ENCODE measurements at places on chromosomes 5 and 9. TPM values are rescaled to one million over a fixed set of nuclear protein-coding genes. Genes with fewer than 3 reads are reported as not detected.

DNA sequence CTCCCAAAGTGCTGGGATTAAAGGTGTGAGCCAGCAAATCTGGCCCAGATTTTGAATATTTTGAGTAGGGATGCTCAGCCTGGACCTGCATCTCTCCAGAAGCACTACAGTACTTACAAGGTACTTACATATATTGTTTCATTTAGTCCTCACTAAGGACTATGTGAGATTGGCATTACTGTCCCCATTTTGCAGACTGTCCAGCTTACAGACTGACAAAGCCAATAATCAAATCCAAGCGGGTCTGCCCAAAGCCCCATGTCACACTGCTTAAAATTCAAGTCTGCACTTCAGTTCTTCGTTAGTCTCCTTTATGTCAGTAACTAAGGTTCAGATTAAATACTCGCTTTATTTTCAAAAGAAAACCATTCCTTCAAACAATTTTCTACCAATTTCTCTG, 7.1 kb downstream of the MAPKAP1 start:
- no peak for DNase-seq

GRCh38 chr9:130895481-130896232, 955 bp downstream of the QRFP start:
- no peak for DNase-seq

DNA sequence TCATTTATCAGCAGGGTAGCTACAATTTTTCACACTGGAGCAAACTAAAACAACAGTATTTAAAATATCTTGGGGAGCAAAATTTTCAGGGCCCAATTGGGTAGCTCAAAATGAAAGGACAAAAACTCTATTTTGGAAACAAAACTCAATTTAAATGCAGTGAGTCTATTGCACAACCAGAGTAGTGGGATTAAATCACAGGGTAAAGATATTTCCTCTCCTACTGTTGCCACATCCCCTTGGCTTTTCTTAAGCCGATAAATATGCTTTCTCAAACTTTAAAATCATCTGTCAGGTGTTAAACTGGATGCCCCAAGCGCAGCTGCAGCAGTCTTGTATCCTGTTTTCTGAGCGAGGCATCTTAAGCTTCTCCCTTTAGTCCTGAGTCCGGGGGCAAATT, 1474.3 kb upstream of the CDH9 start:
- DNase-seq = no peak

- peak; percentile 38 for DNase-seq
Measured at GRCh38 chr5:65034029-65034812, 265.5 kb downstream of the CWC27 start.

DNA sequence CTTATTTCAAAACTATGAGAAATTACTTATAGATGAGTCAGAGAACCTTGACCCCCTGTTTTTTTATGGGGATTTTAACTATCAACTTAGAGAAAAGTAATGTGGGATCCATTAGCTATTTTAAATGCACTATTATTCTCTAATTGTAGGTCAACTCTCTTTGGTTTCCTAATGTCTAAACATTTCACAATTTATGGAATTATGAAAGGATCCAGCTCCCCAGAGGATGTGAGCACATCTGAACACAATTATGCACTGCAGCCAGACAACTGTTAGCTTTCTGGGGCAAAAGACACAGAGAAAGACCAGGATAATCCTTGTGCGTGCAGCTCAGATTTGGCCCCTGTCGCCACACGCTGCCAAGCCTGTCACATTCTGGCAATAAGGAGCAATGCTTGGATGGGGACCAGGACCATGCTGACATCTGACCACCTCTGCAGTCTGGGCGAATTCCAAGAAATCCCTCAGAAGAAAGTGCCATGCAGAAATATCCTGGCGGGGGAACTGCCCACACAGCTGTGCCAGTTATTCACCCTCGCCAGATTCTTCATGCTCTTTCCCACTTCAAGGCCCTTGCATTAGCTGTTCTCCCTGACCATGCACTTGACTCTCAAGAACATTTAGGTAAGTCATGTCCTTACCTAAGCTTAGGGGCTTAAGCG, 22.2 kb upstream of the CMBL start:
- no peak for DNase-seq

DNA sequence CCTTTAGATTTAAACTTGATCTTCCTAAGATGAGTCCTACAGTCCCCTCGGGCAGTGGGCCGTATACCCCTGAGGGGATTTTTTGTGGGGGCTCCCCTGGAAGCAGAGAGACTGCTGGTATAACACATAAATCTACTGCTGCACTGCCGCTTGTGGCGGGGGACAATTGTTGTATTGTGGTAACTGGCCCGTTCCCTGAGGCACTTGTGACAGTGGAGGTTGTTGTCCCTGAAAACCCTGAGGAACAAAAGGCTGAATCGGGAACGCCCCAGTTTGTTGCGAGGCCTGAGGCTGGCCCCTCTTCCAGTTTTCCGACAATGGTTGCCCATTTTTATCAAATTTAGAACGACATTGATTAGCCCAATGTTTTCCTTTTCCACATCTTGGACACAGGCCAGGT, 4.7 kb upstream of the TMEM141 start:
- DNase-seq = no peak

DNA sequence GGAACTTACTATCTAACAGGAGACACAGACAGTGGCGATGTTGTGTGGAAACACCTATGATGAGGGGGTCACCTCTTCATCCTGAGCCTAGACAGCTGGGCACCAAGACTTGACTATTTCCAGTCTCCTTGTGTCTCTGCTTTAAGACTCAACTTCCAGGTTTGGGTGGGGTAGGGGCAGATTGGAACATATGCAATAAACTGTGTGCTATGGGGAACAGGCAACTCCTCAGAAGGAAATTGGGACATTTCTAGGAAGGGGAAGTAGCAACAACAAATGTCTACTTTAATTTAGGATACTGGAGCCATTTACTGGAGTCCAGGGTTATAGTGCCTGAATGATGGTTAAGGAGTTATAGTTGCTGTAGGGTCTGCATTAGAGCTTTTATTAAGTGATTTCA, 57.3 kb downstream of the FGF18 start:
- DNase-seq = no peak

GRCh38 chr9:36788534-36788933, 215.8 kb downstream of the MELK start:
- no peak for DNase-seq

- no peak for DNase-seq
Measured at GRCh38 chr9:29741169-29741568, 2167.9 kb upstream of the C9orf72 start.

GRCh38 chr5:9063615-9064245, 482.1 kb downstream of the SEMA5A start:
- DNase-seq = no peak

DNA sequence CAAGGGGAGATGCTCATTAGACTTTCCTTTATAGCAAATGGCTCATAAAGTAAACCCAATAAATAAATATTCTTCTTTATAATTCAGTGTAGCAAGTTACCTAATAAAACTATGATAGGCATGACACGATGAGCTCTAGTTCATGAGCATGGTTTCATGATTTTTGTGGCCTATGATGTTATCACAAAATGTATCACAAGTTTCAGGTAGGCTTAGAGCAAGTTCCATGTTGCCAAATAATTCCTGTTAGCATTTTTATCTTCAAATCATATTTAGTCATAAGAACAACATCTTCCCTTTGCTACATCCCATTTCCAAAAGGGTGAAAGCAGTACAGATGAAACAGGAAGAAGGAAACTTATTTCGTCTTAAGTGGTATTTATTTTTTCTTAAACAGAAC, 200.2 kb downstream of the ENC1 start:
- DNase-seq = no peak

GRCh38 chr5:68543212-68543611, 327.7 kb downstream of the PIK3R1 start:
- DNase-seq = no peak

GRCh38 chr5:135308752-135309151, 90.3 kb downstream of the MACROH2A1 start:
- peak; percentile 41 for DNase-seq

GRCh38 chr5:37570597-37570996, 191.5 kb downstream of the WDR70 start:
- no peak for DNase-seq

DNA sequence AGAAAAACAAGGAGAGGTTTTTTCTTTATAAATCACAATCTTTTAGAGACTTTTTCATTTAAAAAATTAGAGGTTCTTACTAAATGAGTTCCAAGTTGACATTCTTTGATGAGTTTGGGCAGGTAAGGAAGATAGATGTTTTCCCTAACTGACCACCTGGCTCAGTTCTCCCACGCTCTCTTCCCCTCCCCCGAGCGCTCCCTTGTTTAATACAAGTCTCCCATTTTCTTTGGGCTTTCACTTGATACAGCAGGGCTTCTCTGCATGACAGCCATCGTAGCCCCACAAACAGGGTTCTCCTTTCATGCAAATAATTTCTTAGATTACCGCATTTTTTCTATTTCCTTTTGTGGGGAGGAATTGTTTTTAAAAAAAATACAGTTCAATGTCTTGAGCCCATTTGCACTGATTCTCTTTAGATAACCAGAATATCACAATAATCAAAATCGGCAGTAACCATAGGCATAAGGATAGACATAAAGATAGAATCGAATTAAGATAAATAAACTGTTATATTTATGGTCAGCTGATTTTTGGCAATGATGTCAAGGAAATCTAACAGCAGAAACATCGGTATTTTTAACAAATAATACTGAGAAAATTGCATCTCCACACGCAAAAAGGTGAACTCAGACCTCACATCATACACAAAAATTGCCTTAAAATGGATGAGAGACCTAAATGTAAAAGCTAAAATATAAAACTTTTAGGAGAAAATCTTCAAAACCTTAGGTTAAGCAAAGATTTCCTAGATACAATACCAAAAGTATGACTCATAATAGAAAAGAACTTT, 325.4 kb downstream of the PIK3R1 start:
- no peak for DNase-seq

- DNase-seq = no peak
Measured at GRCh38 chr5:128038643-128039042, 44.9 kb upstream of the SLC12A2 start.

DNA sequence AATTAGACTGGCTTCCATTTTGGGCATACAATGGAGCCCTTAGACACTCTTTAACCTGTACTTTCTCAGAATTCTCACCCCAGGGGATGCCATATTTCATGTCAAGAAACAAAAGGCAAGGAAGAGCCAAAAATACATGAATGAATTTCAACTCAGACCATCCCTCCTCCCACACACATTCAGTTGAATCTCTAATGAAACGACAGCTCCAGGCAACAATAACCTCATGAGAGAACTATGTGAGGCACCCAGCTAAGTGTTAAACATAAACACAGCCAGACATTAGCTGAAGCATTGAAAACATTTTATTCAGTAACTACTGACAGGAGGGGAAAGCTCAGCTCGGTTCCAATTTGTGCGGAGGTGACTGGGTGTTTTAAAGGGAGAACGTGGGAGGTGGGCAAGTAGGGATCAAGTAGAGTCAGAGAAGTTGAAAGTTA, 1359.1 kb upstream of the CDH9 start:
- DNase-seq = peak; percentile 92

- DNase-seq = no peak
Measured at GRCh38 chr5:61802456-61802855, 470.4 kb downstream of the ZSWIM6 start.

DNA sequence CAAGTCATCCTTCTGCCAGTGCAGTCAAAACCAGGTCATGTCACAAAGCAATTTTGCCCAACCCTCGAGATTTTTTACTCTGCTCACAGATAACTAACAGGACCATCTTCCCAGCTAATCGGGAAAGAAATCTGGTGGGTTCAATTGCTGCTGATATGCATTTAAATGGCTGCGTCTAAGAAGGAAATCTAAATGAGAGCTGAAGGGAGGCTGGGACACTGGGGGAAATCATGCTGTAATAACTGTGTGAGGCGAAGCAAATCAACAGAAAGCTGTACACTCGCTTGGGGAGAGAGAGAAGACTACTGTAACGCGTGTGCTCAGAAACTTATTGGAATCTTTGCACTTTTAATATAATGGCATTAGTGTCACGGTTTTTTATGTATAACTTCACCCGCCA, 535.0 kb downstream of the CDK5RAP2 start:
- no peak for DNase-seq

GRCh38 chr5:78586251-78586650, 62.3 kb downstream of the LHFPL2 start:
- no peak for DNase-seq

CPLANE1 gene
- total RNA-seq = 9.3 TPM

CERCAM gene
- total RNA-seq = 49.1 TPM

PALM2AKAP2 gene
- 3.8 TPM for total RNA-seq

TOMM5 gene
- total RNA-seq = 159 TPM

GPR151 gene
- not detected for total RNA-seq

GARIN3 gene
- total RNA-seq = not detected

TSSK1B gene
- total RNA-seq = not detected

IL9 gene
- total RNA-seq = not detected

SV2C gene
- total RNA-seq = not detected
